ENCODE measurements at places on chromosomes 5 and 9. TPM values are rescaled to one million over a fixed set of nuclear protein-coding genes. Genes with fewer than 3 reads are reported as not detected.

Gene SPINK13
- total RNA-seq = not detected

Gene SEMA5A
- total RNA-seq = 12.5 TPM

Gene NUTM2G
- not detected for total RNA-seq

Gene MAP1B
- 421 TPM for total RNA-seq

Gene RNF183
- not detected for total RNA-seq

Gene TAL2
- total RNA-seq = 0.29 TPM

Gene LHX6
- total RNA-seq = not detected

Gene GPR21
- total RNA-seq = 0.17 TPM

Gene NR6A1
- 0.44 TPM for total RNA-seq

Gene CARTPT
- total RNA-seq = not detected

Gene NIPBL
- total RNA-seq = 32.4 TPM
